ENCODE measurements at places on chromosomes 16 and 17.
A peak's percentile ranks its signal among the peaks of the same experiment; 100 is the strongest.

- no peak for DNase-seq
These were observed 9.7 kb downstream of the NMT1 start for GRCh38 chr17:45070809-45071208.

DNA sequence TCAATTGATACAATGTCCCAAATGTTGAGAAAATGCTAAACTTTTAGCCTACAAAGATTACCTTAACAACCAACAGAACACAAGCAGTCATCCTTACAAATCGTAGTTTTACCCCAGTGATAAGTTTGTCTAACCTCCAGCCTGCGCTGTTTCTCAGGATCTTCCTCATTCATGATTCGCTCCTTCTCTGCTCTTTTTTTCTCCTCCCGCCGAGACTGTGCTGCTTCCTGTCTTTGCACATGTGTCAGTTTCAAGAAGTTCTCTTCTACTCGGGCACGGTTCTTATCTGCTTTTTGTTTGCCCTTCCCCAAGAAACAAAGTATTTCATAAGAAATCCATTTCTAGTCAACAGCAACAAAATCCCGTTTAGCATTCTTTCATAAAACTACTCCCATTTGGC lies 10.2 kb upstream of the STRADA start:
- no peak for DNase-seq

DNA sequence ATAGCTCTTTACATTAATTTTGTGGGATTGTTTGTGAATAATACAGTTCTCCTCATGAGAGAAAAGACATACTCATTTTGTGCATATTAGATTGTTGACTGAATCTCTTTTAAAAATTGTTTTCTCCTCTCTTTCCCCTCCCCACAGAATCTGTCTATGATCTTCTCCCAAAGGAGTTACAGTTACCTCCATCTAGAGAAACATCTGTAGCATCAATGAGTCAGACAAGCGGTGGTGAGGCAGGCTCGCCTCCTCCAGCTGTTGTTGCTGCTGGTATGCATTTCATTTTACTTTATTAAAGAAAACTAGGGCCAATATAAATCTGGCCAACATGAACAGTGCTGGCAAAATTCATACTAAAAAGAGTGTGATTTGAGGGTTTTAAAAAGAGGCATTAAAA lies 60.5 kb downstream of the NFAT5 start:
- DNase-seq, result peak; percentile 50

DNA sequence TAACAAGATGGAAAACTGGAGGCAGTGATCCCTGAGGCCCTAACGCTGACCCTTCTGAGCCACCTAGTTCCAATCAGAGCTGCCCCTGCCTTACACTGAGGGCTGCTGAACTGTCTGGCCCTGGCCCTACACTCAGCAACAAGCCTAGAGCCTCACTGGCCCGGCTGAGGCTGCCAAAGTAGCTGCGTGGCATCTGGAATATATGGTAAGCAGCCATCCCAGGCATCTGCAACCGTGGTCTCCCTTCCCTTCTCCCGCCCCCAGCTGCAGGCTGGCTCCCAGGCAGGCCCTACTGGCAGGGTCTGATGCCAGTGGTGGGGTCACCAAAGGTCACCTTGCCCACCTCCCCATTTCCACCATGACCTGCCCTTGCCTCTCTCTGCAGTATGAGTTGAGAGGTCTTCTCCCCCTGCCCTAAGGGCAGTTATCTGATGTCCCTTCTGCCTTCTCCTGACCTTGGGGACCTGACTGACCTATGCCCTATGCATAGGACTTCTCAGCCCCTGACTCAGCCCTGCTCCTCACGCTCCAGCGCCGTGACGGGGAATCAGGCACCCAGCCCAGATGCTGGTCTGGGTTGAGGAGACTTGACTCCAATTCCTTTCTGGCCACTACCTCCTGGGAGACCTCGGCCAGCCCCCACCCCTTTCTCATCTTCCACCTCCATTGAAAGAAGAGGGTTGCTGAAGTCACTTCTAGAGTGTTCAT lies 45.3 kb downstream of the CPNE2 start:
- DNase-seq, result no peak

DNA sequence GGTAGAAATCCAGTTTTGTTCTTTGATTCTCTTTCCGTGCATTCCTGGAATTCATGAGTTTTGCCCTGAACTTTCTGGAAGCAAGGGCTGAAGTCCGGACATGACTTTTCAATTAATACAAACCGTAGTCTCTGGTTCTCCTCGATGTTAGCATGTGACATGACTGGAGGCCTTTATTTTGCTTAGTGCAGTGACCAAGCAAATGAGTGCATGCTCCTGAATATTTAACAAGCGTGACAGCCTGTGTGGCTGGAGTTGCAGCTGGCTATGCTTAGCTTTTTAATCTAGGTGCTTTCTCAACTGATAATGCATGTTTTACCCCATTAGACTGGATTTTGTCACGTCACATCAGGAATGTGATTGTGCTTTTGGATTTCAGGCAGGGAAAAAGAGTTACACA lies 302.1 kb downstream of the MAP2K6 start:
- no peak for DNase-seq

GRCh38 chr16:57637424-57637823 lies 9.0 kb downstream of the ADGRG1 start:
- peak; percentile 43 for DNase-seq

DNA sequence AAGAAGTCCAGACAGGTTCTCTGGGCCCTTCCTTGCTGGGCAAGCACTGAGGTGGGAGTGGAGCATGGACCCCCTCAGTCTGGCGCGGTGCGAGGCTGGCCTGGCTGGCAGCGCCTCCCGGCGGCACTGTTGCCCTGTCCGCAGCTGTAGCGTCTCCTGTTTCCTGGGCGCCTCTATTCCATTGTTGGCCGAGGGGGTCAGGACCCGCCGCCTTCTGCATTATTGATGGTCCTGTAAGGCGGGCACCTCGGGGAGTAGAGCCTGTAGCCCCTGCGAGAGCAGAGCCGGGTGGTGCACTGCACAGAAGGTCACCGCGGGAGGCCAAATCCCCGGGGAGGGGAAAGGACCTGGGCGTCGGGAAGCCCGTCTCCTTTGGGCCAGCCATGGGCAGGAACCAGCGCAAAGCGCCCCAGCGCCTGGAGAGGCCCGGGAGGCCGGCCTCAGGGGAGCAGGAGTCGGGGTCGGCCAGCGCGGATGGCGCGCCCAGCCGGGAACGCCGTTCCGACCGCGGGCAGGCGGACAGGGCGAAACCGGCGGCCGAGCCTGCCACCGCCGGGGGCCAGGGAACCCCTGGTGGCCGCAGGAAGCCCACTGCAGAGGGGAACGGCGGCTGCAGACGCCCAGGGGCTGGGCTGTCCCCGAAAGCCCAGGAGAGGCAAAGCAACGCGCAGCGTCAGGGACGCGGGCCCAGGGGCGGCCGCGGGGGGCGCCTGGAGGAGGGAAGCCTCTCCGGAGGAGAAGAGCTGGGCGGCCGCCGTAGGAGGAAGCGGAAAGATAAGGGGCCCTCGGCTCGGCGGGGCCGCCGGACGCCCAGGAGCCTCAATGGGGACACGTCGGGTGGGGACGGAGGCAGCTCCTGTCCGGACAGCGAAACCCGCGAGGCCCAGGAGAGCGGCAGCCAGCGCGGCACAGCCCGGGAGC lies at the start of gene MYO15B:
TSS of gene MYO15B (plus strand) at position 126 of the 921 bp plus-strand sequence. CDS start at position 384, 258 bp downstream.
- peak; percentile 9 for DNase-seq

GRCh38 chr16:67397812-67398545 lies 4.7 kb upstream of the TPPP3 start:
- no peak for DNase-seq

DNA sequence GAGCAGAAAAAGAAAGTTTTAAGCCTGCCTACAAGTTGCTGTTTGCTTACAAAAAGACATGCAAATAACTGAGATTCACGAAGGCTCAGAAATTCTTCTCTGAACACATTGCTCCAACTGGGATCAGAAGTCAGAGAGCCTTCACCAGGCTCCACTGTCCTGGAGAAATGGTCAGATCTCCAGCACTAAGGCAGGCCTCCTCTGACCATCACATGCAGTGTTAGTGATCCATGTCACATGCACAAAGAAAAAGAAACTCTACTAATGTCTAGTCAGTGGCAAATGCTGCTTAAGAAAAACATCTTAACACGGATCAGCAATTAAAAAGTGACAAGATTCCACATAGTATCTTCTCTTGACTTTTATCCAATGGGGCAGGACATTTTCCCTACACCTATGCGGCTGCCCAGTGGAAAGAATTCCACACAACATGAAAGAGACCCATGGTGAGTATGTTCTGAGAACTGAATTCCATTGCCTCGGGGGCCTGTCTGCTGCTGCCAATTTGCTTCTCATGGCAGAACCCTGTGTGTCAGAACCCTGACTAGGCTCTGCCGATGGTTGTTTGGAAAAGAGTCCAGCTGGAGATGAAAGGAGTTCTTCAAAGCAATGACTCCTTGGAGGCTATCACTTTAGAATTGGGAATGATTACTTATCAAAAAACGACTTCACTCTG lies 96.6 kb downstream of the HIC1 start:
- peak; percentile 34 for DNase-seq

GRCh38 chr16:72023962-72024361 lies 15.4 kb downstream of the DHODH start:
- DNase-seq, result no peak

- no peak for DNase-seq
These were observed 65.1 kb upstream of the TNRC6C start for GRCh38 chr17:77893144-77894044.

Data from choroid plexus epithelial cell (primary cell).